ENCODE measurements at places on chromosomes 5 and 9.

- no peak for DNase-seq
These were observed 876.1 kb downstream of the TLE4 start for GRCh38 chr9:80447876-80448275.

GRCh38 chr5:96067251-96067650, 105.6 kb upstream of the ELL2 start:
- DNase-seq, result no peak

DNA sequence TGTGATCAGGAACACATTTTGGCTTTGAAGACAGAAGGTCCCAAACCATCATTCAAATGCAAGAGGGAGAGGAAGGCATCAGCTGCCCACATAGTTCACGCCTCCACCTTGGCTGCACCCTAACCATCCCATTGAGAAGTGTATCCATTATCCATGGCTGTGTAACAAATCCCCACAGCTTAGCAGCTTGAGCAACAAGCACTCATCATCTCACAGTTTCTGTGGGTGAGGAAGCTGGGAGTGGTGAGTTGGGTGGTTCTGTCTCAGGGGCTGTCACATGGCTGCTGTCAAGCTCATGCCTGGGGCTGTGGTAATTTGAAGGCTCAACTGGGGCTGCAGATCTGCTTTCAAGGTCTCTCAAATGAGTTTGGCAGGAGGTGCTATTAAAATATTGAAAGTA, 23.0 kb upstream of the CEP72 start:
- no peak for DNase-seq

GRCh38 chr9:14271093-14271673, 42.8 kb downstream of the NFIB start:
- DNase-seq, result peak; percentile 81

DNA sequence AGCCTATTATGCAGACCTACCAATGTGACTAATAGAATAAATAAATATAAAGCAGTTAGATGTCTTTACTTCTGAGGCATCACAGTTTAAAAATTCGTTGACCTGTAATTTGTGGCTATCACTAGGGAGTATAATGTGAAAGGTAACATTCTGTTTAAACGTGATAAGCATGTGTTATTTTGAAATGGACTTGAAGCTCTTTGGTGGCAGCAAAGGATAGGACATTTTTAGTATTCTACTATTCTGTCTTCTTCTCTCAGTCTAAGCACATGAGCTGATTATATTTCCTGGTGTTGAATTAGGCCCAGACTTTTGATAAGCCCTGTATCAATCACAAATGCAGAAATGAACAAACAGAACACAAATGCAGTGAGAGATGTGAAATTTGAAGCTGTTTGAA, 974.0 kb upstream of the CDH10 start:
- DNase-seq, result no peak

GRCh38 chr5:74529101-74529500, 111.4 kb downstream of the ENC1 start:
- no peak for DNase-seq

DNA sequence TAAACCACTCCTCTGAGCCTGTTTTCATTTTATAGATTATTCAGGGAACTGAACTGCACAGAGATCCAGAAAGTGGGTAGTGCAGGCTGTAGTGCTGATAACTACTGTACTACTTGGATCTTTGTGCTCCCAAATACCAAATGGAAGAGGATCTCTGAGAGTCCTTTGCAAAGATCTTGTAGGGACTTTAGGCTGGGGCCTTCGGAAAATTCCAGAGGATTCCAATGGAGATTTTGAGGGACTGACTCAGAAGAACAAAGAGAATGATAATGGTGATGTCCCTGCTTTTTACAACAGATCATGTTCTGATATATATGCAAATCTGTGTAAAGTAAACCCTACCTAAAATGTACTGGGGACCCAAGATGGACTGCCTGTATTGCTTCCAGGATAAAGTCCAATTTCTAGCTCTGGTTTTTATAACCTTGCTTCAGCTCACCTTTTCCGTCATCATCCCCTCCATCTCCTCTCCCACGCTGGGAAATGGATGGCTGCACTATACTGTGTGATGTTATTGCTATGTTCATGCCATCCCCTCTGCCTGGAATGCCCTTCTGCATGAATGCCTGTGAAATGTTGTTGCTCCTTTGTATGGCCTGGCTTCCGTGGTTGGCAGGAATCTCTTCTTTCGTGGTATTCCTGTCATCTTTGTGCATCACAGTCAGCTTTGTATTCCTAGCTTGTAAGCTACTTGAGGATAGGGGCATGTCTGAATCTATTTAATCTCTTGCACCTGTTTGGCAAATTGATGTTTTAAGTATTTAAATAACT, 9.7 kb upstream of the PSMD5 start:
- no peak for DNase-seq

GRCh38 chr9:15142878-15143534, 164.0 kb downstream of the TTC39B start:
- peak; percentile 83 for DNase-seq

DNA sequence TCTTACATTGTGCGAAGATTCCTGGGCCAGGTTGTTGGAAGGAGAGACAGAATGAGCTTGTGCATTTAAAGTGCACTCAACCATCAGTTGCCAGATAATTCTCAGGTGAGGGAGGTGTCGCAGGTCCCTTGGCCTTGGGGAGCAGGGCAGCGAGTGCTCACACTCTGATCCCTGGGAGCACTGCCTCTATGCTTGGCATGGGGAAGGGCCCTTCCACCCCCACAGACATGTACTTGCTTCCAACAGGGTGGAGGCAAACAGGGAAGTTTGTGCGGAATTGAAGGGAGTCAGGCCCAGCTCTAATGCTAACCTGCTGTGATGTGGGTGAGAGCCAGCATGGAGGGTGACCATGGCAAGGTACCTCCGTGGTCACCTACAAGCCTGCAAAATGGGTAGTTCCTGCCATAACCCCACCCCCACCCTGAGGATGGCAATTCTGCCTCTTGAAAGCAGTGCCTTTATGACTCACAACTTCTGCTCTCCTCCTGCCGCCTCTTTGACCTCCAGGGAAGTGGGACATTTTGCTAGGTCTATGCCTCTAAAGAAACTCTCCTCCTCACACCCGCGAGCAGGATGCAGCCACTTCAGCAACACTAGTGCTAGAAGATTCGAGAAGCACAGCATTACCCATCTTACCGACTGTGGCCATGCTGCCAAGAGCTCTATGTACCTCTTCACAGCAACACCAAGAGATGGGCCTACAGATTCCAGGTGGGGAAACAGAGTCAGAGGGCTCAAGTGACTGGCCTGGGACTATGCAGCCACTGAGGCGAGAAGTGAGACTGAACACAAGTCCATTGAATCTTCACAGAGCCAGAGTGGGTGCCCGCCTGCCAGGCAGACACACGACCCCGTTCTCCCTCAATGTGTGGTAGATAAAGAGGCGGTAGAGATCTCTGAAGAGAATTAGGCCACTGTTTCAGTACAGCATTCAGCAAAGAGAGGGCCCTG, 22.1 kb upstream of the SLC25A51 start:
- no peak for DNase-seq

DNA sequence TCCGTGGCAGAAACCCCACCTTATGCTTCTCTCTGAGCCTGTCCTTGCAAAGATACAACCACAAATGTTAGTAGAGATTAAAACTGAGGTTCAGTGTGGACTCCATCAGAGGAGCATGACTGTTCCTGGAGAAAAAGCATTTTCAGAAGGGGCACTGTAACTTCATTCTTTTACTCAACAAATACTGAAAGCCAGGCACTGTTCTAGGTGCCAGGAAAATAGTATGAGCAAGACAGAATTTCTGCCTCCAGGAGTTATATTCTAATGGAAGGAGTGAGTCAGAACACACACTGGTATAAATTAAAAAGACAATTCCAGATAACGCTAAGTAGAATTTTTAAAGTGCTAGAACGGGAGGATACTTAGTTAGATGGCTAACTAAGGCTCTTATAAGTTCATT, 251.4 kb upstream of the GAS1 start:
- peak; percentile 41 for DNase-seq

DNA sequence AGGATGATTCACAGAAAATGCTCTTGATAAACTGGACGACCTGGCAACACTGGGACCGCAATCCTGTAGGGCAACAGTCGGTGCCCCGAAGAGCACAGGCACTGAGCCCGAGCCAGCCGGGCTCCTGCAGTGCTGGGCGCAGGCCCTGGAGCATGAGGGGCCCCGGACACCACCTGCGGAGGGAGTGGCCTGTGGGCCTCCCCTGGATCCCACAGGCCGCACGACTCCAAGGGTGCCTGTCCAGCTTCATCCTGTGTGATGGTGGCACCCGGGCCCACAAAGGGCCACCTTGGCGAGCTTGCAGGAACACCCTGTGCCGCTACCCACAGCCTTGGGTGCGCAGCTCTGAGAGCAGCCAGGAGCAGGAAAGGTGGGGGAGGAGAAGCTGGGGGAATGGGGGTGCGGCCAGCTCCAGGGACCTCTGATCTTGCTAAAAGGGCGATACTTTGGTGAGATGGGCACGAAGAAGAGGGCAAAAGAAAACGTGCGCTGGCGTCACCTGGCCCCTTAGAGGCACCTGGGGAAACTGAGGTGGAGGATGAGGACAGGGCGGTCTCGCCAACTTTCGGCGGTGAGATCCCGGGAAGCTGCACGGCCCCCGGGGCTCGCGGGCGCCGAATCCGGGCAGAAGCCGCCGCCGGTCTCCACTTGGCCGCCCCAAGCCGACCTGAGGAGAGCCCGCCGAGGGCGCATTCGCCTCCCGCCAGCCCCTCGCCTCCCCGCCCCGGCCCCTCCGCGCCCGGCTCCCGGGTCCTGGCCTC, 722 bp downstream of the TBC1D9B start:
- DNase-seq, result peak; percentile 42

DNA sequence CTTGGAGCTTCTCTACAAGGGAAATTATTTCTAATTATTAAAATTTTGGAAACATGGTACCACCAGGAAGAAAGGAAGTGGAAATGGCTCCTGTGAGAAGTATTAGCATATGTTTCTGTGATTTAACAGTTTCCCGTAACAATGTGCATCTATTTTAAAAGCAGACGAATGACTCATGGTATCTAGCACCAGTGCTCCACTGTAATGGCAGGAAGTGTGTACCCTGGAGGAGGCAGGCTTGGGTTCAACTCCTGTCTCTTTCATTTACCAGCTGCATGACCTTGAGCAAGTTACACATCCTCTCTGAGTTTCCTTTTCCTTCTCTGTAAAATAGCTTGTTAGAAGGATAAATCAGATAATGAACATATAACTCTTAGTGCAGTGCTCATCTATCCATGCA, 41.0 kb upstream of the ANGPTL2 start:
- DNase-seq, result peak; percentile 59

- DNase-seq, result peak; percentile 93
These were observed 404.7 kb upstream of the TRPC7 start for GRCh38 chr5:136769900-136770684.

GRCh38 chr5:95822043-95822541, 434 bp downstream of the GLRX start:
- peak; percentile 82 for DNase-seq

DNA sequence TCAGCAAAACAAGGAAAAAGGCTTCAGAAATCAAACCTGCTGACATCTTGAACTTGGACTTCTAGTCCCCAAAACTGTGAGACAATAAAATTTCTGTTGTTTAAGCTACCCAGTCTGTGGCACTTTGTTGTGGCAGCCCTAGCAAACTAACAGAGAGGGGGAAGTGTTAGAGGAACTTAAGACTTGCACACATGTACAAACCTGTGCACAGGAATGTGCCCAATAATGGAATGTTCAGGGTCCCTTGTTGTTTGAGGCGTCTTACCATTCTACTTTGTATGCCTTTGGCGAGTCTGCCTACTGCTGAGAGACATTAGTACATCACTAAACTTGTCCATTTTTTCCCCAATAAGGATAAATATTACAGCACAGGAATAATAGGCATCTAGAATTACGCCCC, 160.3 kb downstream of the WDR70 start:
- DNase-seq, result no peak

- DNase-seq, result no peak
These were observed 217.5 kb downstream of the DCP2 start for GRCh38 chr5:113194125-113194524.

Data from adipocyte (in vitro differentiated cells).